ENCODE measurements at places on chromosomes 6 and 20.

- no peak for DNase-seq
These were observed 997 bp upstream of the FBXO30 start for GRCh38 chr6:145815309-145816274.

GRCh38 chr6:41871691-41872090, 23.5 kb downstream of the USP49 start:
- no peak for DNase-seq

- DNase-seq, result peak; percentile 36
These were observed 120.2 kb downstream of the MBOAT1 start for GRCh38 chr6:20092071-20092566.

DNA sequence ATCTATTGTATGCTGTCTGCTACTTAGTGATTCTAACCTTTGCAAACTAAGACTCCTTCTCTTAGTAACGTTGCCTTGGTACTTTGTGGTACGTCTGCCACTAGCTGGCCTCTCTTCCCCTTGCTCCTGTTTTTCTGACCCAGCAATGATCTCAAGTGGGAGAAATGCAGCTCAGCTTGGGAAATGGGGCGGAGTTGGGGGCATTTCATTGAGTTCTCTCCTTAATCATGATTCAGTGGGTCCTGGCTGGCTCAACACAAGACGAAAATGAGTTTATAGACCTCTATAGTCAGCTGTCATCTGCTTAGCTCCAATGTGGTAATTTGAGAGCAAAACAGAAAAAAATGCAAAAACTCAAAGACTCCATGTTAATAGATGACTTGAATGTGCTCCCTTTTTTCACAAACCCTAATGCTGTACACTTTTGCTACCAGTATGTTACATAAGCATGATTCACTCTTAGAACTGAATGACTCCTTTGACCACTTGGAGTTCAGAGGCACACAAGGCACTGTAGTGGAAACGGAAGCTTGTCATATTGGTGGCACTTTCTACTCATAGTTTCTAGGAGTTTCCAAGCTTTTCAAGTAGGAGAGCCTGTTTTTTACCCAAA, 55.3 kb upstream of the SOX4 start:
- DNase-seq, result no peak

- no peak for DNase-seq
These were observed 3.5 kb downstream of the TGM3 start for GRCh38 chr20:2299301-2299700.

- no peak for DNase-seq
These were observed 378.7 kb upstream of the ADGRB3 start for GRCh38 chr6:68256391-68256790.

GRCh38 chr20:52493171-52493721, 301.7 kb upstream of the ZFP64 start:
- no peak for DNase-seq

DNA sequence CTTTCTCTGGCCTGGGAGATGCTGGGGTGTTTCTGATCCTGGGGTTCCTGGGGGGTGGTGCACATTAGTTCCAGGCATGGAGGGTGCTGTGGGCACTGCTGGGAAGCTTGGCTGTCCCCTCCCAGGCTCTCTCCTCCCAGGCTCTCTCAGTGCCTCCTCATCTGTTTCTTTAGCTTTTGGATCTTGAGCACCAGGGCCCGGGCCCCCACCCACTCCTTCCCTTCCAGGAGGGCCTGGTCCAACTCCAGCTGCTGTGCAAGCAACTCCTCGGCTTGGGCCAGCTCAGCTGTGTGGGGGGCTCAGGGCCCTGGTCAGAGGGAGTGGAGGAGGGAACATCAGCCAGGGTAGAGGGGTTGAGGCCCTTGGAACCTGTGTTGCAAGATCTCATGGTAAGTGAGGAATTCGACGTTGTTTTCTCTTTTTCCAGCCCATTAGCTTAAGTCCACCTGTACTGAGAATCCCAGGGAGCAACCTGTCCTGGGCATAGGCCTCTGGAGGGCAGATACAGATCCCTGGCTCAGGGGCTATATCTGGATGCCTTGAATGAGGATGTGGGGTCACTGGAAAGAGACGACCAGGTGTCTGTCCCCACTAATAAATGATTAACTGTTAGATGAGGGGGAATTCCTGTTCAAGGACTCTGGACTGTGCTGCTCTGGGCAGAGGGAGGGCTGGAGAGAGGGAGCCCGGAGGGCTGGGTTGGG, 34.5 kb upstream of the HLA-A start:
- no peak for DNase-seq

- no peak for DNase-seq
These were observed 878 bp upstream of the HLA-DMA start for GRCh38 chr6:32953775-32954174.

DNA sequence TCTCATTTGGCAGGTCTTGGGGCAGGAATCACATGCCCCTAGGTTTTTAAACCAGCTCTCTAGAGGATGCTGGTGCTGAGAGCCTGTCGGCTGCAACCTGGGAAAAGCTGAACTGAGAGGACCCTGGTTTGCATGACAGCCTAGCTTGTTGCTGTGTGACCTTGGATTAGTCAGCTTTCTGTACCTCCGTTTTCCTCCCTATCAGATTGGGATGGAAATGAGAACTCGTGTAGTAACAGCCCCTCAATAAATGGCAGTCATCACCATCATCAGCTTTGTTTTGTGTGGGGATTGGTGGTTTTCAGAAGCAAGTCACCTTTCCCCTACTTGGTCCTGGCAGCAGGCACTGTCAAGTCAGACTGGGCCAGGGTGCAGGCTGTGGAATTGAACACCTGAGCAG, 75.2 kb upstream of the MYL9 start:
- no peak for DNase-seq

- DNase-seq, result no peak
These were observed 13.1 kb upstream of the DCBLD1 start for GRCh38 chr6:117469356-117469755.

DNA sequence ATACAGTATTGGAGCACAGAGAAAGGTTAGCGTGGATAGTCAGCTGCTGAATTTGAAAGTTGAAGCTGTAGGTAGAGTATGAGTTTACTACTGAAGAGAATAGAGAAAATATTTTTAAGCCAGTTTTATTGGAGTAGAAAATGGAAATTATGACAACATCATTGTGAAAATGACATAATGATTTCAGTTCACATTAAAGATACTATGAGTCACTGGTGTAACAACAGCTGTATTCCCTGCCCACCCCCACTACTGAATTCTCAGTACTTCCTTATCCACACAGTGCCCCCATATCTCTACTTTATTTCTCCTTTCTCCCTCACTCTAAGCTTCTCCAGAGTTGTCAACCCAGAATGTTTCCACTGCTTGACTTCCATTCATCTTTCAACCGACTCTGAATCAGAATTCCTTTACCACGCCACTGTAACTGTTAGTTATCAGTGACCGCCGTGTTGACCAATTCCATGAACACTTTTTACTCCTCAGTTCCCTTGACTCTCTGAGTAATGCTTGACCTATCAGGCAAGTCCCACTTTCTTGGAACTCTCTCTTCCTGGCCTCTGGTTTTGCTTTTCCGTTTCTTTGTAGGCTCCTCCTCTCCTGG, 139.6 kb downstream of the AIG1 start:
- no peak for DNase-seq

DNA sequence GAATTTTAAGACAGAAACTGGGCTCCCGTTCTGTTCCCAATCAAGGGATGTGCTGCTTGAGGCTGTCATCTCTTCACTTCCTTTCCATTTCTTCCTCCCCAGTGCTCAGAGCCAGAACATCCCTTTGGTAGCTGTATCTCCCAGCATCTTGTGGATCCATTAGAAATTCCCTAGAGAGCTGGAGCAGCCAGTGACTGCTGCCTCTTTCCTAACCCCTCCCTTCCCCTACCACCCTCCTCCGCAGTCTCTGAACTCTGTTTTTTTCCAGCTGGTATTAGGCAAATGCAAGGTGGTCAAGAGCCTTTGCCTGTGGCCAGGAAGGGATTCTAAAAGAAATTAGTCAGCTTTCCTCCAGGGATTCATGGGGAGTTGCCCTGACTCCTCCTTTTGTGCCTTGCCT, 208.0 kb downstream of the EYA2 start:
- no peak for DNase-seq

Measured in putamen (tissue), 1 donor.